ENCODE measurements at places on chromosomes 2 and 18.

GRCh38 chr2:29662861-29663260, 258.5 kb downstream of the ALK start:
- no peak for DNase-seq

DNA sequence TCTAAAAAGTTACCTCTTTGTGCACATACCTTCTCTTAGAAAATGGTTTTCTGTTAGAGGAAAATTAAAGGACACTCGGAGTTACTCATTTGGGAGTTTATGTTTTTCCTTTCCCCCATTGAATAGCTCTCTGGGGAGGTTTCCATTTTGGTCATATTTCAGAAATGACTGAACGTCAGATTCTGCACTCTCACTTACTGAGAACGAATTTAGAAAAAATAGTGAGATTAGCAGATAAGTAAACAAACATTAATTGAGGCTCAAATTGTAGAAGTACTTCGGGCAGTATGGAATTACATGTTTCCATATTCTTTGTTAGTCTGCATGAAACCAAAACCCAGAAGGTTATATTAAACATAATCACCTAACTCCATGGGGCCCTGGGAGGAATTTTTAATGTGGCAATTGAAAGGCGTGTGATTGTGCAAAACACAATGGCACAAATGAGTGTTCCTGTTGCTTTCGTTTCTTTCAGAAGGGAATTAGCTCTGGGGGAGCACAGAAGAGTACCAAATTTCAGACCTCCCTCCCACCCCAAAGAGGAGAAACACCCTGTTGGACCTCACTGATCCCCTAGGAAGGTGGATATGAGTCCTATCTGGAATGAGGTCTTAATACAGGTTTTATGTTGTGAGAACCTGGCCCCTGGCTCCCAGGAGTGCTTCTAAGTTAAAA, 212.3 kb downstream of the BCL2 start:
- no peak for DNase-seq

GRCh38 chr2:17416884-17417391, 101.3 kb downstream of the RAD51AP2 start:
- no peak for DNase-seq

DNA sequence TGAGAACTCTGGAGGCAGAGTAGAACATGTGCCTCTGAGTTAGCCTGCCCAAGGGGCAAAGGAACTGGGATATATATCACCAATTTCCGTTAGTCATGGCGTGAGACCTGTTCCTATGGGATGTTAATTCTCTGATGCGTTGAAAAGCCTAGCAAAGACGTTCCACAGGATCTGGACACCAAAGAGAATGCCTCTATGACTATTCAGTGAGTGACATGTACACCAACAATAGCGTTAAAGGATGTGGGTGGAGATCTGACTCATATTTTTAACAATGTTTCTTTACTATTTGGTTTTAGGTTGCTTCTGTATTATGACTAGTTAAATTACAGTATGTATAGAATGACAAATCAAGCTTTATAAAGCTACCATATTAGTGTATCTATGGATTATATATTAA, 320.9 kb upstream of the MC4R start:
- no peak for DNase-seq

DNA sequence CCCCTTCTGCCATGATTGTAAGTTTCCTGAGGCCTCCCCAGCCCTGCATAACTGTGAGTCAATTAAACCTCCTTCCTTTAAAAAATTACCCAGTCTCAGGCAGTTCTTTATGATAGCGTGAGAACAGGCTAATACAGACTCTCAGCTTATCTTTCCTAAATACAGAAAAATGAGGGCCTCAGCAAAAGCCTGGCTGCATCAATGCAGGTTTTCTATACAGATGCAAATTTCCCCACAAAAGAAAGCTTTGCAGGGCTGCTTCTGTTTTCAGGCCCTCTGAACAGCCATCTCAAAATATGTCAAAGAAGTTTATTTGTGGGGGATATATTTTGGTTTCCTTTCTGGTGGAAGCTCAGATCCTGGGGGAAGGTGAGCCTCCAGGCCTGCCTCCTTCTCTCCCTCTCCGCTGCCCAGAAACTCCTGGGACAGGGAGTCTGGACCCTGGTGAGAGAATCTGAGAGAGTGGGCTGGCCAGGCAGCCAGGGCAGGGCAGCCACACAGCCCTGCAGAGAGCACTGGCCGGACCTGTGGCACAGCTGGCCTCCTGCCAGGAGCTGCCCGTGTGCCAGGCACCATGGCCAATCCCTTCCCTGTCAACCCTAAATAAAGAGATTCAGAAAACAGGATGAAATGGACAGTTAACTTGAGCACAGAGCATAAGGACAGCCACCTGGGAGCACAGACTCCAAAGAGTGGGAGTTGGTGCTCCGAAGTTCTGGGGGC, 21.6 kb upstream of the AGXT start:
- no peak for DNase-seq

- DNase-seq: no peak
Measured at GRCh38 chr2:86417961-86418360, 23.2 kb upstream of the KDM3A start.

- no peak for DNase-seq
Measured at GRCh38 chr2:2146969-2147900, 183.8 kb downstream of the MYT1L start.

- no peak for DNase-seq
Measured at GRCh38 chr2:239735829-239736357, 289.2 kb downstream of the NDUFA10 start.

DNA sequence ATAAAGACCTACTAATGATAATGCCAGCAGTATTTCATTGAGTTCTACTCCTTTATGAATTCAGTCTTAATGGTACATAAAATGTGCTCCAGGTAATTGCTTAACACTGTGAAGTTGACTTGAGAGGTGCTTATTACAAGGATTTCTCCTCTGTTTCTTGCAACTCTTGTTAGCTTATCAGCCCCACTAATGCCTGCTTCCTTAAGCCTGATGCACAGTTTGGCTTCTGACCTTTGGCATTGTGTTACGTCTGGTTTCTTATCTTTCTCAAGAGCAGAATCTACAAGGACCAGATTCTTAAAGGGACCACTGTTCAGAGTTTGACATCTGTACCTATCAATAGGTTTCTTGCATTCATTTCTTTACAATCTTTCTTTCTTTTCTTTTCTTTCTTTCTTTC, 223.9 kb upstream of the CWC22 start:
- DNase-seq: no peak

- DNase-seq: no peak
Measured at GRCh38 chr2:85277416-85278158, 50.2 kb downstream of the TGOLN2 start.

- DNase-seq: no peak
Measured at GRCh38 chr2:197798187-197798586, 6.2 kb upstream of the PLCL1 start.

DNA sequence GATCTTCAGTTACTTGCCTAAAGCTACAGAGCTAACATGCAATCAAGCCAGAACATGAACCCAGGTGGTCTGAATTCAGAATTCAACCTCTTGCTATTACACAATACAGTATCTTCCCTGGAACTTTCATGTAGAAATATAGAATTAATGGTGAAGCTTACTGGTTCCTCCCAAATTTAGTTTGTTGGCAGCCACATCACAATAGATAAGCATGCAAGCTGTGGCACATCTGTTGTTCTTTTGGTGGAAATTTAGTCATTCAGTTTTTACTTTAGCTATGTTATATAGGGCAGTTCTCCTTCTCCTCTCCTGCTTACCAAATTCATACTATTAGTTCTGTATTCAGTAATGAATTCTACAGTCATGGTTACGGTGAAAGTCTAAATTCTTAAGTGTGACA, 101.0 kb upstream of the RNF152 start:
- DNase-seq: no peak

GRCh38 chr18:42486271-42486670, 531.2 kb downstream of the PIK3C3 start:
- DNase-seq: no peak

DNA sequence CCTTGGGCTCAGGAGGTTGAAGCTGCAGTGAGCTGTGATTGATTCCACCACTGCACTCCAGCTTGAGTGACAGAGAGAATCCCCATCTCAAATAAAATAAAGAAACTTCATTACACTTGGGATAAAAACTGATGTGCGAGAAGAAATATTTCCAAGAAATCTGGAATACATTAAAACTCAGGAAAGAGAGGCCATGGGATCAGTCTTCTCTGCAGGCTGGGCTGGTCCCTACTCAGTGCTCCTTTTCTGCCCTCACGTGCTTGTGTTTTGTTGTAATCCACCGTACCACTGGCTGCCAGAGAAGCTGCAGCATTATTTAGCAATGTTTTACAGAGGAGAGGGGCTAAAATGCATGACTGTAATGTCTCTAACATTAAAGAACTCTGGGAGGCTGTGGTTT, 282.0 kb downstream of the SLC8A1 start:
- DNase-seq: no peak

GRCh38 chr2:130820279-130820861, 16.3 kb upstream of the ARHGEF4 start:
- no peak for DNase-seq

- DNase-seq: no peak
Measured at GRCh38 chr2:19823507-19823906, 78.3 kb downstream of the TTC32 start.

DNA sequence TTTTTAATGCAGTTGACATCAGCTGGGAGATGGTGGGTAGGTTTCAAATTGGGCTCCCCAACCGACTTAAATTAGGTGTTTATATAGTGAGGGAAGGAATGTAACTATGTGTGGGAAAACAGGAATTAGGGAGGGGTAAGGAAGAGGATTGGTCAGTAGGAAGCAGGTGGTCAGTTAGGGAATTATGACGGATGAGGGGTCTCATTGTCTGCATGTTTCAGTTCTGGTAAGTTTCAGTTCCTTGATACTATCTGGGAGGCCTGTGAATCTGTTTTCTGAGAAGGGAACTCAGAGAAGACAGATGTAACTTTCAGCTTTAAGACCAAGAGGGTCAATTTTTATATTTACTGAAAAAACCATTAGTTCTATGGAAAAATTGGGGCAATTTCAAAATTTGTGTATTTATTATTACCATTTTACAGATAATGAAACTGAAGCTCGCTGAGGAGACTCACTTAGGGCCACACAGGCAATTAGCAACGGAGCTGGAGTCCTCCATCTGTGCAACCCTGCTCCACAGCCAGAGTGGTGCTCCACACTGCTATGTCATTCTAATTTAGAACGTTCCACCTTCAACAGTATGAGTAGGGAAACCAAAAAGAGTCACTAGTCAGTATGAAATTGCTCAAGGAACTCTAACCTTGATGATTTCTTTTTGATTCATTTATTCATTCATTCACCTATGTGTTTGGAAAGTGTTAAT, 36.0 kb upstream of the CCDC195 start:
- DNase-seq: no peak

DNA sequence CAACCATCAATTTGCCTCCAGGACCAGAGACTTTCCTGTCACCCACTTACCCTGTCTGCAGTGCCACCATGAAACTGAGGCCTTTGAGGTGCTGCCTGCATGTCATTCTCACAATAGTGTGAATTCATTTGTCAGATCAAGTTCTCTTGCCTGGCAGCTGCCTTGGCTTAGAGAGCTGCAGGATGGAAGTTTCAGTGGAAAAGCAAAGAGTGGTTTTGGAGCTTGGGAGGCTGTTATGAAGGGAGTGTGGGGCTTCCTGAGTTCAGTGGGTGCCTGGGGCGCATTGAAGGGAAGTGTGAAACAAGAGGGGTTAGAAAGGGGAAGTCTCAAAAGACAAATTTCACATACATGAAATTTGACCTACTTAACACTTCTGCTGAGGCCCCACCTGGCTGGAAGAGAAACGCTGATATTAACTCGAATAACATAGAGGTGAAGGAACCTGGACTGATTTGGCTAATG, 7.9 kb upstream of the LBH start:
- no peak for DNase-seq

GRCh38 chr18:79465392-79465991, 69.8 kb downstream of the NFATC1 start:
- no peak for DNase-seq

DNA sequence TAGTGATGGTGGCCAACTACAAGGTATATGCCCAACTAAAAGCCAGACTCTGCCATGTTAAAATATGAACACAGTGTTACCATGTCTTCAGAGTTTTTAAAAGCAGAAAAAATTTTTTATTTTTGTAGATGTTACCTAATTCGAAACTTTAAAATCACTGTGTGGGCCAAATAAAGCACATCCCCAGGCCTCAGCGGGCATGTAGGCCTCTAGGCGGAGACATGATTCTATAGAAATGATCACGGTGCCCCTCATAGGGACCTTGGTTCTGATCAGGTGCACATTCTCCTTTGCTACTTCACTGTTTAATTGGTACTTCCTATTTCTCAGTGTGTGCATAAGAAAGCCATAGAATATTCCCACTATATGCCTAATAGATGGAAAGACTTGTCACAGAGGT, 349.2 kb downstream of the XIRP2 start:
- DNase-seq: no peak

DNA sequence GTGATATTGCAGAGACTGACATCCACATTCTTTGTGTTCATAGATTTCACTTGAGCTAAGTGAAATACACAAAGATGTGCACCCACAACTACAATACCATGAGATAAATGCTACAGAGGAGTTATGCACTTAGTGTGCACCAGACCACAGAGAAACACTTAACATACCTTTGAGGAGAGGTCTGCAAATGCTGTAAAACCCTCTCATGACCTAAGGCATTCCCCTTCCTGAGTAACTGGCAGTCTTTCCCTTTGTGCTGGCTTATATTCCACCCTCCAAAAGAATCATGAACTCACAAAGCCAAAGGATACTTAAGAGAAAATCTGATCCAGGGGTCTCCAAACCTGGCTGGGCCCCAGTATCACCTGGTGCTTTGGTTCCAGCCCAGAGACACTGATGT, 16.2 kb downstream of the NXPH2 start:
- no peak for DNase-seq

GRCh38 chr2:38415728-38416291, 38.7 kb upstream of the ATL2 start:
- no peak for DNase-seq

DNA sequence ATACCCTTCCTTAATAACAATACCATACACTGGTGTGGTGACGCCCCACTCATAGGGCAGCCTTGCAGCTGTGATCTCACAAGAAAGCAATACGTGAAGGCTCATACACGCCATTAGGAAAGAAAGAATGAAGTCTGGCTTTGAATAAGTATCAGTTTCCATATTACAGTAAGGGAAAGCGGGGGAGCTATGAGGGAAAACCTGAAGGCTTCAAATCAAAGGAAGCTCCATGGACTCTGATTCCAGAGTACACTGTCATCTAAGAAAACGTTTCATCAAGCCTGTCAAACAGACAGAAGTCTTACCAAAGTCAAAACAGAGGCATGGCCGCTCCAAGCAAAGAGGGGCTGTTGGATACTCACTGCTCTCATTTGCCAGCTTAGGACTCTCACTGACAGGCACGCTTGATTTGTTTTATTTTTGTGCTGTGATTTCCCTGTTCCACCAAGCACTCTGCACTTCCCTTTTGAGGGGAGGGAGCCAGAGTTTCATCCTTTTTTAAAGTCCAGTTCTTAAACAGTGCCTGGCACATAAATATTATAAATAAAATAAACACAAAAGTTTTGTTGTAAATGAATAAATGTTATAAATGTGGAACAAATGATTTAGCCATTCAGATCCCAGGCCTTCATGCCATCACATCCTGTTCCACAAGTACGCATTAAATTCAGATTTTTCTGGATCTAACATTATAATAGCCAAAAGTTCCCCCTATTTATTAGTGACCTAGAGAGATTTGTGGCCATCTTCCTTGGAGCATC, 221.2 kb downstream of the PIEZO2 start:
- no peak for DNase-seq

Measured in cortex of kidney (tissue), 1 donor.